Aorta (tissue), 5 donors: ENCODE measurements at places on chromosomes 7 and 10.

DNA sequence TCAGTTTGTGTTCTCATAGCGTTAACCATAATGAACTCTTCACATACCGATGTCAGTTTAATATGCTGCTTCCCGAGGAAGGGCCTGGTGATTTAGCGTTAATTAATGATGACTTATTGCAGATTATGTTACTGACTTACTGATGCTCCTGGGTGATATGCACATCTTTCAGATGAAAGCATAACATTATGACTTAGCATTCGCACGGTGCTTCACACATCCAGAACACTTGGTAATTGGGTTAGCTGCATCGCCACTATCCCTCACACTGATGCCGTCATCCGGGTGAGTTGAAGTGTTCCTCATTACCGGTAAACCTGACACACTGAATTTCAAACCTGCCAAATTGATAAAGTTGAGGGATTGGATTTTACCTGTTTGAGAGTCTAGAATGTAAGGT is 239.0 kb upstream of the PODXL start:
- DNase-seq: no peak

GRCh38 chr7:9874182-9874581 is 1099.5 kb upstream of the PHF14 start:
- DNase-seq: no peak

DNA sequence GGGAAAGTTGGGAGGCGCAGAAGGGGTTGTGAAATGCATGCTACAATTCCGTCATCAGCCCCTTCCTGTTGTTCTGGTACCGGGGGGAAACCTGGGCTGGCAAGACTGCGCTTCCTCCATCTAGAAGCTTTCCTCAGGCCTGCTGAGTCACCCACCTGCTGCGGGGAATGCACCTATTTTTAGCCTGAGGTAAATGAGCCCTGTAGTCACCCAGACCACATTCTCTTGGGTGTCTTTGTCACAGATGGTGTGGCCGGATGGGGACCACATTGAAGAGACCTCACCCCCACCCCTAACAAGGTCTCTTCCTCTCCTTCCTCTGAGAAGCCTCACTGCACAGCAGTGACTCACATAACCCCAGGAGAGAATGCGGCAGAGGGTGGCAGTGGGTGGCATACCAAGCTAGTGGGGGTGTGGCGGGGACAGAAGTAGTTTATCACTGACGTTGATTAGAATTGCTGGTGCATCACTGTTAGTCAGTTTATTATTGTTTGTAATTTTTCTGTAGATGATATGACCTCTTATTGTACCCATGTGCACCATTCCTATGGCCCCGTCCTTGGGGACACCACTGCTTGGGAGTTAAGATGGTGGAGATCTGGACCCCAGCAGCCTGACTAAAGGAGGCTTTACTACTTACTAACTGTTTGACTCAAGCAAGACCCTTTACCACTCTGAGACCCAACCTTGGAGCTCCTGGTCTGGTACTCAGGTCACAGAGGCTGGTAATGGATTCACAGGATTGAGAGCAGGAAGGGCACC is 83.0 kb upstream of the DUSP5 start:
- DNase-seq: no peak

DNA sequence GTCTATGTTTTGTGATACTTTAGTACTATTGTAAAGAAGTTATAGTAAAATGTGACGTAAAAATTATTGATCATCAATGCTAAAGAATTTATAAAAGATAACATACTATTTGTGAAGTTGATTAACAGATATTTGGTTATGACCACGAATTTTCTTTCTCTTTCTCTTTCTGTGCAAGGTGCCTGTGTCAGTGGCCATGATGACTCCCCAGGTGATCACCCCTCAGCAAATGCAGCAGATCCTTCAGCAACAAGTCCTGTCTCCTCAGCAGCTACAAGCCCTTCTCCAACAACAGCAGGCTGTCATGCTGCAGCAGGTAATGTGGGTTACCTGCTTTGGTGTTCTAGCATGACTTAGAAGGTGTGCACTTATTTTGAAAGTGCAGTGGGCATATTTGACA is 213.7 kb downstream of the FOXP2 start:
- DNase-seq: no peak

DNA sequence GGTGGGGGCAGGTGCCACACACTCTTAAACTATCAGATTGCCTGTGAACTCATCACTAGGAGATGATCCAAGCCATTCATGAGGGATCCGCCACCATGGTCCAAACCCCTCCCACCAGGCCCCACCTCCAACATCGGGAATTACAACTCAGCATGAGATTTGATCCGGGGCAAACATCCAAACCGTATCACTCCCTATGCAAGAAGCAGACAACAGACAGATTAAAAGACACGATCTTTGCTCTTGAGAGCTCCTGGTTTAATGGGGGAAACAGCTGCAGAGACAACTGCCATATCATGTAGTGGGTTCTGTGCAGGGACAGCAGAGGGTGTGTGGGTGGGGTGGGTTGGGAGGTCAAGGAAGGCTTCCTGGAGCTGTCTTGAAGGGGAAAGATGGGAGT is 123.6 kb downstream of the EMX2 start:
- DNase-seq: no peak

DNA sequence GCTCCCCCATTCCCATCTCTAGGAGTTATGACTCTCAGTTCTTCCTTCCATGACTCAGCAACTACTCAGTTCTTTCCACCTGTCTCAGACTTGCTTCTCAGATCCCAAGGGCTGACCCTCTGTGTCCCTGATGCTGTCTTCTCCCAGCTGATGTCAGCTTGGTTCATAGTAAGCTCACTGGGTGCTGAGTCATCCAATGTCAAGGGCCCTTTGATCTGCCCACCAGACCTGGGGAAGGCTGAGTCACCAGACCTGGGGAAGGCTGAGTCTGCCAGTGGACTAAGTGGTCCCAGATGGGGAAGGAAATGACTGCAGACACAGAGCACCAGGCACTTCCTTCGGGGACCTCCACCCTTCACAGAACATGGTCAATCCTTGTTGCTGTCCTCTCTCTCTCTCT is 76.1 kb upstream of the ZEB1 start:
- no peak for DNase-seq

DNA sequence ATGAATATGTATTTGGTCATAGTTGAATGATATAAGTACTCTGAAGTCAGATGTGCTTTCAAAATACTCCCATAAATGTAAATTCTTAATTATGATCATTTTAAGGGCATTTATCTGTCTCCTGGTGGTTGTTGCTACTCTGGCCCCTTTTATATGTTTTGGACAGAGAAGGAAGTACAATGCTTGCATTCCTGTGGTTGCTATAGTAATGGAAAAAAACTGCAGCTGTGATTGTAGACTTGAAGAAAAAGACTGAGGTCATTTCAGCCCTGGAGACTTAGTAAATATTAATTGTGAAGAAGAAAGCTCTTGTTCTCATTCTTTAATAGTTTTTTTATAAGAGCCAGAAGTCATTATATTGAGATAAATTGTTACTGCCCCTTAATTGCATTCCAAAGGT is 70.2 kb upstream of the FERD3L start:
- DNase-seq: no peak

DNA sequence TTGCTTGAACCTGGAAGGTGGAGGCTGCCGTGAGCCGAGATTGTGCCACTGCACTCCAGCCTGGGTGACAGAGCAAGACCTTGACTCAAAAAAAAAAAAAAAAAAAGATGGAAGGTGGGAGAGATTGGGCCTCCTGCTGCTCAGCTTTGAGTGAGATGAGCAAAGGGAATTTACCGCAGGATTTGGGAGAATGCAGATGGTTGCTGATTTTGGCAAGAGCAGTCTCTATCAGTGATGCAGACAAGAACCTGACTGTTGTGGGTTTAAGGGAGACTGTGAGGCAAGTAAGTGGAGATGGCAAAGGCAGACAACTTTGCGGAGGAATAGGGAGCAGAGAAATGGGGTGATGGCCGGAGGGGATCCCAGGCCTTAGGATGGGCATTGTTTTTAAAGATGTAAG is 1140.8 kb upstream of the AUTS2 start:
- DNase-seq: no peak

DNA sequence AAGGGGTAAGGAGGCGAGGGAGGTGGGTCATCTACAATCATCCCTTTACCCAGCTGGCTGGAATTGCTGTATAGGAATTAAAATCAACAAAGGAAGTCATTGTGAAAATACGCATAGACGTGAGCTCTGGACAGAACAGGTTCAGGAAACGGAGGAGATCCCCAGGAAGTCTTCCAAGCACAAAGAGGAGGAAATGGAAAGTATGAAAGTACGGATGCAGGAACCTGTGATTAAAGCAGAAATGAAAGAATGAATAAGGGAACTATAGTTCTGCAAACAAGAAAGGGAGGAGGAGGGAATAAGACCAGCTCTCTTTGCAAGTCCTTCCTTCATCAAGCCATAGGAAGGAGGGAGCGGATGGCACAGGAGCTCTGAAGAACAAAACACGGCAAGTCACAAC is 61.8 kb downstream of the PYROXD2 start:
- DNase-seq: no peak

GRCh38 chr7:100952641-100953040 is 3.3 kb downstream of the MUC3A start:
- DNase-seq: no peak

DNA sequence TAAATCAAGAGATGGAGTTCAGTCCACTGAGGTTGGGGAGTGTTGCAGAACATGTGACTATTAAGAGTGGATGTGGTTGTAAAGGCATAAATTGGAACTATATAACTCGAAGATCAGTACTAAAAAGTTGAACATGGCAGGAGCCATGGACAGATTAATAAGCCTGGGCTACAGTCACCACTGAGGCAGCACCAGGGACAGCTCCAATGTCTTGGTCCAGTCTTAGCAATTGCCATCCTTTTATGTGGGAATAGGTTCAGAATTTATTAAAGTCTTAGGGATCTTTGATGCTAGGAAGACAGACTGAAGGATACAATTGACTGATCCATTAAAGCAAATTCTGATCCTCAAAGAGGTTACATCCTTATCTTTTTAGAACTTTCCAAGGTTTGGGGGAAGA is 156.6 kb downstream of the ADRA2A start:
- no peak for DNase-seq

DNA sequence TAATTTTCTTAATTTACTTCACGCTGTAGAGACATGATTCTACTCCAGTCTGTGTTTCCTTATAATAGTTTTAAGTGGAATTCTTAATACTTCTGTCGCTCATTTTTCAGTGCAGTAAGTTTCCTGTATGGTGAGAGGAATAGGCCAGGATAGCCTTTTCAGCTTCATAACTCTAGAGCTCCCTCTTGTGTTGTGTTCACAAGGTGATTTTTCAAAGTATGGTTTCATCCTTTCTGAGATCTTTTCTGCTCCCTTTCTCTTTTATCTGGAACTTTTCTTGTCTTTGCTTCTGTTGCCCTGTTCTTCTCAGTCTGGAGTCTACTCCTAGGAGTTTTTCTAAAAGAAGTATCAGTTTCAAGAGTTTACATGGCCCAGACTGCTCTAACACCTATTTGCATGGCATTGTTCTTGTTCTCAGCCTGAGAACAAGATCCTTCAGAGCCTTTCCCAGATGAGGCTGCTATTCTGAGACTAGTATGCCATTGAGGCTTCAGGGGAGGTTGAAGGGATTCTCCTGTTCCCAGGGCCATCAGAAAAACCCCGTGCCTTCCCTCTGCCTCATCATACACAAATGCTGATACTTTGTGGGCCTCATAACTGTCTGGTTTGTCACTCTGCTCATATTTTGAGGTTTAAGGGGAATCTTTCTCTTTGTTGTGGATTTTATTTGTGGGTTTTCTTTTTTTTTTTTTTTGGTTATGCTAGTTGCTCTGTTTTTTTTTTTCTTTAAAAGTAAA is 21.8 kb downstream of the NET1 start:
- no peak for DNase-seq

DNA sequence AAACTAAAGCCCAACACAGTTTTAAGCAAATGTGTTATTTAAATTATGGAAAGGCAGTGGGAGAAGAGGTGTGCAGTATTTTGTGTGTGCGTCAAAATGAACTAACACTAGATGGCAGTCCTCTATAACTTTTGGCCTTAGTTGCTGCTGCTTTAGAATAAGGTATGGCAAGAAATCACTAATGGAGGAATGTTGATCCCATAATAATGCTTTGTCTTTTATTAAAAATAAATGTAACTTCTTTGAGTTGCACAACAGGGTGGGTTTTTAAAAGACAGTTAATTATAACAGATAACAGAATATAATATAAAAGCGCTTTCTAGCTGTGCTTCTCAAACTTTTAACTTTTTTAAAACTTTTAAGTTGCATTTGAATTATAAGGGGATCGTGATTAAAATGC is 56.4 kb downstream of the BBS9 start:
- no peak for DNase-seq

GRCh38 chr7:74056096-74056915 is 27.3 kb upstream of the LIMK1 start:
- peak; percentile 45 for DNase-seq

DNA sequence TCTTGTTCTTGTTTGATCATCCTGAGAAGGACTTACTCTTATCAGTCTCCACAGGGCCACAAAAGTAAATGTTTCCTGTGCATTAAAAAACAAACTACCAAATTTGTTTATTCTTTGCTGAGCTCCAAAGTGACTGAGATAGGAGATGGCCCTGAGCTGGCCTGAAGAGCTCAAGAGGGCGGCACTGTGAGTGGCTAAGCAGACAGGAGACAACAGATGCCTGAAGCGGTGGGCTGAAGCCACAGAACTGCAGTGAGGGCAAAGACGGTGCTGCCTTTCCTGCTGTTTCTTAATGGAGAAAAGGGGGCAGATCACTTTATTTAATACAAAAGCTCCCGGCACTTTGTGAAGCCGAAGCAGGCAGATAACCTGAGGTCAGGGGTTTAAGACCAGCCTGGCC is 379.6 kb downstream of the ARL4A start:
- no peak for DNase-seq

DNA sequence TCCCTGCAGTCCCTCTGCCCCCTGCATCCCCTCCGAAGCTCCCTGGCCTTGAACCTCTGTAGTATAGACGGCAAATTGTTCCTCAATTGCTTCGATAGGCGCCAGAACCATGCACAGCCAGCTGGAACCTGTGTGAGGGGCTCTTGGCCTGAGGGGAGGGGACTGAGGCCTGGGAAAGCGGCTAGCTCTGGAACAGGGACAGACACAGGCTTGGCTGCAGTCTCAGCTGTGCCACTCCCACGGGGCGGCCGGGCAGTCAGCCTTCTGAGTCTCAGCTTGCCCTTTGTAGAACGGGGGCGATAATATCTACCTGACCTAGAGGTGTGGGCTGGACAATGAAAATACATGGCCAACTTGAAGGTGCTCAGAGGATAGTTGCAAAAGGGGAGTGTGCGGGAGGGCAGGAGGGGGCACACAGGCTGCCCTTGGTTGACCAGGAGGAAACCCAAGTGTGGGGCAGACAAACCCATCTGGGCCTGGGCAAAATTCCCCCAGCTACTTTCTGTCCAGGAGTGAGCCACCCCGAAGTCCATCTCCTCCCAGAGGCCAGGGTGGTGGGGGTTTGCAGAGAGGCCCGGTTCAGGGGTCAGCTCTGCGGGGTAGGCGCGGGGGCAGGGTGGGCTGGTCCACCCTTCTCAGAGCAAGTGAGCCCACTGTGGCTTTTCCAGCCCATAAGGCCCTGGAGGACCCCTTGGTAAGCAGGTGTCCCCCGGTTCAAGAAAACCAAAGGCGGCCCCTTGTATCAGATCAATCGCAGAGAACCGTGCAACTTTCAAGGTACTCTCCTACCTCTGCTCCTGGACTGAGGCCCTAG is 4.6 kb downstream of the CRYGN start:
- DNase-seq: no peak
